Inflammatory macrophage (primary cell): ENCODE measurements at places on chromosomes 7 and 10.

GRCh38 chr10:102413053-102413705, 5.4 kb downstream of the PSD start:
- DNase-seq: no peak

DNA sequence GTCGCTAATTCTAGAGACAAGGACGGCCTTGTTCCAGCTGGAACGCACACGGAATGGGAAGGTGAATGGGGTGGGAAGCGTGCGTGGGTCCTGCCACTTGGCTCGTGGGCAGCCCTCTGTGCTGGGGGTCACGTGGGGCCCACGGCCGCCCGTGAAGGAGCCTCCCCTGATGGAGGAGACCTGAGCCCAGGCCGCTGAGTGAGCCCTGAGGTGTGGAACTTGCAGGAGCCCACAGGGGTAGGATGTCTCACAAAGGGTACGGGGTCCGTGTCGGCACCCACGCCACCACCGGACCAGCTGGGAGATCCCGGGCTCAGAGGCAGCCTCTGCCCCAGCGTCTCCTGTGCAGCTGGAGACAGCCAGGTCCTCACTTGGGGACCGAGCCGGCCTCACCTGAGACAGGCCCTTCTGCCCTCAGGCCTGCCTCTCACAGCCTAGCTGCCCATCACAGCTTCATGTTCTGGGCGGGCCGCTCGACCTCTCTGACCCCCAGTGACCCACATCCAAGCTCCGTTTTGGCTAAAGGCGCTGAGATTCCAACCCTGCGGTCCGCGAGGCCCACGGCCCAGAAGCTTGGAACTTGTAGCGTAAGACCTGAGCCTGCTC, 84.8 kb downstream of the FOXL3 start:
- DNase-seq: no peak

DNA sequence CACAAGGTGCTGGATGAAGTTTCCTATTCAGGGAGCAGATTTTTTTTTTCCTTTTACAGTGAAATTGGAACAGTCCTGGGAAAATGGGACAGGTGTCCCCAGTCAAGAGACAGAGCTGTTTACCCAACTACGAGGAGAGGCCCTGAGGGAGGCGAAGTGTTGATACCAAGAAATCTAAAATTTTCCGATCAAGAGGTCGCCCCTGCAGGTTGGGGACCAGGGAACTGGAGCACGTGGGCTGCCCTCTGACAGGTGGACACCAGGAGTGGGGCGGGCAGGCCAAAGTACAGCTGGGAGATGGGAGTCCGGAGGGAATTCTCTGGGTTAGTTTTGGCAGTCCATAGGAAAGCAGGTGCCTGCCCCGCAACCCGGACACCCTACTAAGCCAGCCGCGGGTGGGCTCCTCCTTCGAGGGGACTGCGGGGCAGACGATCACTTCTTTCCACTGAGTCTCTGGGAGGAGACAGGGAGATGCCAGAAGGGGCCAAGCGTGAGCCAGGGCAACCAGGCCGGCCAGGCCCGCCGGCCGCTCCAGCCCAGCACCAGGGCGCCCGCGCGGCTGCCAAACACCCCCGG, 965 bp upstream of the CAMK1D start:
- no peak for DNase-seq

- no peak for DNase-seq
These were observed 3.6 kb downstream of the PRSS37 start for GRCh38 chr7:141837683-141838082.

DNA sequence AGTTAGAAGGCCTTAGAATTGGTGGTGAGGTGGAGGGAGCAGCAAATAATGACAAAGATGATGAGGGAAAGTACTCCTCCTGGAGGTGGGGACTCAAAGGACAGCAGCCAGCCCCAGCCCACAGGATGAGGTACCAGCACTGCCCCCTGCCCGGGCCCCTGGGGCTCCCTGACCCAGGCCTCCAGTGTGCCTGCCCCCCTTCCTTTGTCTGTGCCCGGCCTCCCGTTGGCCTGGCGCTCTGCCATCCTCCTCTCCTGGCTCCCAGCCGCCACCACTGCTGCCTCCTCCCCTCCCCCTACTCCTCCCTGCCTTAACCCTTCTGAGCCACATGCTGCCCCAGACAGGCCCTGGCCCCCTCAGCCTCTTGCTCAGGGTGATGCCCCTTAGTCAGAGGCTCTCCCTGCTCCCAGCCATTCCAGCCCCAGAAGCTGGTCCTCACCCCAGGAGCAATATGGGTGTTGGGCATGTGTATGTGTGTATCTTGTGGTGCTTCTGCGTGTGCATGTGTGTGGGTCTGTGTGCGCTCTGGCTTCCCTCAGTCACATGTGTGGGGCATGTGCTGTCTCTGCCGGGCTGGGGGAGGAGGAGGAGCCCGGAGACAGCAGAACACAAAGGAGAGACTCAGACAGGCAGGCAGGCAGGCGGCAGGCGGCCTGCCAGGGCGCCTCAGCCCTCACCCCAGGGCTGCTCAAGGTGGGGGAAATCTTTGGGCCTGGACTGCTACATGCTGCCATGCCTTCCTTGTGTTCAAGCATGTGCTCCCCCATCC, 2.6 kb downstream of the LDB1 start:
- peak; percentile 50 for DNase-seq

- no peak for DNase-seq
These were observed 343.7 kb upstream of the GALNT17 start for GRCh38 chr7:70788276-70788675.
